ENCODE measurements at places on chromosomes 5 and 9.

- DNase-seq, result no peak
Observed at GRCh38 chr5:170438581-170438980, 49.4 kb upstream of the KCNMB1 start.

GRCh38 chr5:81177061-81177460 is 56.1 kb upstream of the CKMT2 start:
- DNase-seq, result no peak

DNA sequence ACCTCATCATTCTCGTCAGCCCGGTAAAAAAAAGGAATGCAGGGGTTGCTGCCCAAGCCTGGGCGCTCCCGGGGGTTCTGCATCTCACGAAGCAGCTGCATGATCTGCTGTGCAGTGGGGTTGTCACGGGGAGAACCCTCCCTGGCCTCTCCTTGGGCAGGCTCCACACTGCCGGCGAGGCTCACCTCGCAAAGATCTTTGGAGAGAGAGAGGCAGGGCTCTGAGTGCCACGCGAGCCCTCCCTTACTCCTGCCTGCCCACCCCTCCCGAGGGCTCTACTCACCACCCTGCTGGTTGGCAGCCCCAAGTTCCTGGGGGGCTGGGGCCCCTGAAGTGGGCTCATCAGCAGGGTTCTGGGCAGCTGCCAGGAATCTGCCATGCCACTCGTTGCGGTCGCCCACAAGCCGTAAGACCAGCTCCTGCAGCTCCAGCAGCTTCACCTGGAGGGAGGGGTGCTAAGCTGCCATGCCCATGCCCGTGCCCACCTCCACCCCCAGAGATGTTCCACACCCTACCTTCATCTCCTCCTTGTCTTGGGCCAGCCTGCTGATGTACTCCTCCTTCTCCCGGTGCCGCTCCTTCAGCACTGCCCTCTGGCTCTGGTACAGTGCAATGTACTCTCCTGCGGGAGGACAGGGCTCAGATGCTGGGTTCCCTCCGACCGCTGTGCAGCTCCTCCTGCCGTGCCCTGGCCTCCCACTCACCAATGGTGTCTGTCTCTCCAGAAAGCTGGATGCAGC is 18.6 kb downstream of the GOLGA2 start:
- no peak for DNase-seq

DNA sequence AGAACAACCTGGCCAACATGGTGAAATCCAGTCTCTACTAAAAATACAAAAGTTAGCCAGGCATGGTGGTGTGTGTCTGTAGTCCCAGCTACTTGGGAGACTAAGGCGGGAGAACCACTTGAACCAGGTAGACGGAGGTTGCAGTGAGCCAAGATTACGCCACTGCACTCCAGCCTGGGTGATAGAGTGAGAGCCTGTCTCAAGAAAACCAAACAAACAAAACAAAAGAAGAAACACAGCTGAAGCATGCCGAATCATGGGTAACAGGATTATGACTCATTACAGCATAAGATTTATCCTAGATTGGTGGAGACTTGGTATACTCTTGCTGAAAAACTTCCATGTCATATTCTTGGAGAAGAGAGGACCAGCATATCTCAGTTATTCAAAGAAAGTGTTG is 236.7 kb upstream of the CCNH start:
- no peak for DNase-seq

DNA sequence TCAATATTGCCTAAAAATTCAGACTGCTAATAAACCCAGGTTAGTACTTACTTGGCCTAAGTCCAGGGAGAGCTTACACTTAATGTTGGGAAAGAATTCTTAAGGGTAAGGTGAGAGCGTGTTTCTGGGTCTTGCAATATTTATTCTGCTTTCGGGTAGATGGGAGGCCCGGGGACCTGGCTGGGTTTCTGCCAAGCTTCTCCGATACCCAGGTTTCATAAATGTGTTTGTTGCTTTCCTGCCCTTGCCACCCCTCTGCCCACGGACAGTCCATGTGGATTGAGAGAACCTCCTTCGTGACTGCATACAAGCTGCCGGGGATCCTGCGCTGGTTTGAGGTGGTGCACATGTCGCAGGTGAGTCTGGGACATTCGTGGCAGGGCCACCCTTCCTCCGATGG is 48.4 kb upstream of the FOXI1 start:
- no peak for DNase-seq

- DNase-seq, result peak; percentile 66
Observed at GRCh38 chr5:157748760-157749461, 5.4 kb downstream of the LSM11 start.

DNA sequence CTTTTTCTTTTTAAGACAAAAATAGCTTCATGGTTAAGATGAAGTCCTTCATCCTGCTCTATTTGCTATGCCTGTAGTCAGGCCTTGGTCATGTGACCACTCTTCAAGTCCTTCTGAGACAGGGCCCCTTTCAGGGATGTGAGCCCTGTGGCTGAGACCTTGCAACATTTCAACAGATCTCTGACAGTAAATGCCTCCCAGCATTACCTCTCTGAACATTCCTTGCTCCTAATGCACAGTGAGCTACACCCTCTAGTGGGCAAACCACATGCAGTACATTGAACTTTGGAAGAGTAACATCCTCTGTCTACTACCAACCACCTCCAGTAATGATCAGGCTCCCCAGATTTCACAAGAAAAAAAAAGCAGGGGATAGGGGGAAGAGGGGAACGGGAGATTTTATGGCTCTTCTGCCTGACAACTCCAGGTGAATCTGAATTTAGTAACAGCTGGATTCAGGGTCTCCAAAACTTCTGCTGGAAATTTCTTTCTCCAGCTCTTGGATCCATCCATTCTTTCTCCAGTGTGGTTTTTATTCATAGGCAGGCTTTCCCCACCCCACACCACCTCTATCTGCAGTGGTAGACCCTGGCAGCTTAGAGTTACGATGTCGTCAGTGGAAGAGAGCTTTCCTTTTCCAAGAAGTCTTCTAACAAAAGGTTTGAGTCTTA is 8.9 kb upstream of the FBXO38 start:
- DNase-seq, result no peak

DNA sequence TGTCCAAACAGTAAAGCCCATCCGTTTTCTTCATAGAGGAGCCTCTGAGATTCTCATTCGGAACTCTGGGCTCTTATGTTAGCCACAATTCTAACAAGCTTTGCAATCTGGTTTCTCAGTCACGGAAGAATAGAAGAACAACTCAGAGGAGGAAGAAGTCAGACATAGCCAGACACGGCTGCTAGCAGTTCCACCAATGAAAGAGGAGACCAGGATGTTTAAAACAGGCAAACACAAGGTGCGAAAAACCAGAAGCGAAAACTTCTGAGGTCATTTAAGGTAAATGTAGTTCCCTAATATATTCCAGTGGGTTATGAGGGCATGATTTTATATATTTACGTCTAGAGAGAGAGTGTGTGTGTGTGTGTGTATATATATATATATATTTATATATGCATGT is 34.1 kb upstream of the GDNF start:
- no peak for DNase-seq

DNA sequence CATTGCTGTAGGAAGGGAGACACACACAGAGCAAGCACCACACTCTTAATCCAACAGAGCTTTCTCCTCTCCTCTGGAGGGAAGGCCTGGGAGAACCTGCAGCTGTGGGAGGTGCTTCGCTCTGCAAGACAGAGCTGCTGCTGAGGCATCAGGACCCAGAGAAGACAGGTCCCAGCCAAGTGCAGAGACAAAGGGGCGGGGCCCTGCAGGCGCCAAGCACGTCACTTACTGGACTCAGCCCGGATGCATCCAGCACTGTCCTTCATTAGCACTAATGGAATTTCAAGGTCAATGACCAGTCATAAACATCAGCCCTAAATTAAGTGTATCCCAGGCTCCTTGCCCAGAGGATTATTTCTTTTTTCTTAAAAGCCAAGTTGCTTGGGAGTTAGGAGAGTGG is 337.1 kb upstream of the PANK3 start:
- DNase-seq, result no peak

DNA sequence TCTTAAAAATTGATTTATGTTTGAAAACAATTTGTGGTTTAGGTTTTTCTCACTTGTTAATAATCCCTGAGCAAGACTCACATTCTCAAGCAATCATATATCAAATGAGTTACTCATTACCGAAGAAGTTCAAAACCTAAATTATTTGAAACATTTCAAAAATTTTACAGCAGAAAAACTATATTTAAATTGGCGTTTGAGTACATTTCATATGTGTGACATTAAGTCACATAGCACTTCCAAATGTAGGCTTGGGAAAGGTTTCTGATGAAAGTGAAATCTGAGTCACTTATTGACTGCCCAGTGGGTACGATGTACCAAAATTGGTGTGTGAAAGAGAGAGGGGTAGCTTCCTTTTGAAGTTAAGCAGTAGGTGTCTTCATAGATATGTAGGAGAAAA is 411.4 kb upstream of the SGCD start:
- DNase-seq, result no peak

- DNase-seq, result no peak
Observed at GRCh38 chr5:88518131-88519016, 249.7 kb upstream of the TMEM161B start.

DNA sequence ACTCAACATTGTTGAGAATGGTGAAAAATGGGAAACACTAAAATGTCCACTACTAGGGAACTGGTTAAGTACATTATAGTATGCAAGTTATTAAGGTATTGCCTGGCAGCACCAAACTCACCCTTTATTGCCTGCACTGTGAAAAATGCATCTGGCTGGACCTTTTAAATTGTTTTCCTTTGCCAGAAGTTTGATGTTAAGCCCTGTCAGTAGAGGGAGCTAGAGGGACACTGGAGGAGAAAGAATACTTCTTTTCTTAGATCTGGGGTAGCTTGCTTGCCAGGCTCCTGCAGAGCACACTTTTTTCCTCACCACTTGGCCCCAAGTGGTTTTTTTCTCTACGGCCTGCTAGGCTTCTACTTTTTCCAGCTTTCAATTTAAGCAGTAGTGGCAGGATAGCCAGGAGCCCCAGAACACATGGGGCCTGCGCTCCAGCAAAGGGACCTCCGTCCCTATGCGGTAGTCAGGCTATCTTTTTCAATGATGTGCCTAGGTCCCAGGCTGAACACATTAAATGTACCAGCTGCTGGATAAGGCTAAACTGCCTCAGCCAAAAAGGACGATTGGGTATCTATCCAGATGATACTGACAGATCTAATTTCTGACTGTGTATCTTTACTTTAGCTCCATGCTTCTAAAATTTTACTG is 8.0 kb upstream of the HABP4 start:
- no peak for DNase-seq

- DNase-seq, result no peak
Observed at GRCh38 chr9:31500422-31500821, 884.0 kb upstream of the ACO1 start.

- no peak for DNase-seq
Observed at GRCh38 chr5:91219803-91220371, 163.2 kb downstream of the ARRDC3 start.

- DNase-seq, result no peak
Observed at GRCh38 chr5:33240558-33240957, 200.2 kb upstream of the TARS1 start.

DNA sequence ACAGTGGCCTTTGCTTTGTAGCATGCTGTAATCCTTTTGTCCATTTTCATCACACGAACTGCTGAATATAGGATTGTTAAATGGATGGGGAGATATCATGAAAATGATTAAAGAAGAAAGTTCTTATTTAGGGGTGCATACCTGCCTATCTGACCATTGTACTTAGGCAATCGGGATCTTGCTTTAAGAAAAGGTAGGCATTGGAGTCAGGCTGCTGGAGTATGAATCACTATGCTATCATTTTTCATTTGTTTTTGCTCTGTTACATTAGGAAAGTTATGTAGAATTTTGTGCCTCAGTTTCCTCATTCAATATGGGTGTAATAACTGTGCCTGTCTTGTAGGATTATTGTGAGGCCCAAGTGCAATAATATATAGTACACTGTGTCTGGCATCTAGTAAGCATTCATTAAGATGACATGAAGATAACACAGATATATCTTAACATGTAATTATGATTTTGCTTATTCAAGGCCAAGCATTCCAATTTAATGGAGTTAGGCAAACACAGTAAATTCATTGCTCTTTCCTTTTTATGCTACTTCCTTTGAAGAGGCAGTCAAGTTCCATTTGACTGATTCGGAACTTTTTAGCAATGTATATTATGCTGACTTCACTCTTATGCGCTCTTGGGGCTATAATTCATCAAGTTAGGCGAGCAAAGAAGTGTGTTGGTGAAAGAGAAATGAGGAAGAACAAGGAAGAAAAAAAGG is 109.9 kb upstream of the CDKN2B start:
- DNase-seq, result no peak

DNA sequence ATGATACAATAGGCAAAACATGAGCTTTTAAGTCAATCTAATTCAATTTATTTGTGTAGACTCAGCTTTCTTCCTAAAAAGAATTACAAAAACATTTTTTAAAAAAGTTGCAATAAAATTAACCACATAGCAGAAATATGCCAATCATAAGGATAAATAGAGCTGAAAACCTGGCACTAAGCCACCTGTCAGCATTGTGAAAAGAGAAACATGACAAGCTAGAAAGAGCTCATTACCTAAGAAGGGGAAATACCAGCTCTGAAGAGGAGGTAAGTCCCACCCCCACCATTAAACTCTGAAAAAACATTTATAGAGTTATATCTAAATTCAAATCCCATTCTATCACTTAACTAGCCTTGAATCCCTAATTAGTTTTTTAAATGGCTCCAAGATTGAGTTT is 372.9 kb downstream of the OSTF1 start:
- no peak for DNase-seq
